ENCODE measurements at places on chromosomes 13 and 19. TPM values are rescaled to one million over a fixed set of nuclear protein-coding genes. Genes with fewer than 3 reads are reported as not detected.

GRCh38 chr19:19657397-19657783 lies 6.1 kb downstream of the ATP13A1 start:
- no peak for DNase-seq

GRCh38 chr13:39448834-39449233 lies 154.2 kb downstream of the LHFPL6 start:
- no peak for DNase-seq

- DNase-seq, result no peak
Measured at GRCh38 chr19:10191347-10191746, 3.4 kb downstream of the DNMT1 start.

DNA sequence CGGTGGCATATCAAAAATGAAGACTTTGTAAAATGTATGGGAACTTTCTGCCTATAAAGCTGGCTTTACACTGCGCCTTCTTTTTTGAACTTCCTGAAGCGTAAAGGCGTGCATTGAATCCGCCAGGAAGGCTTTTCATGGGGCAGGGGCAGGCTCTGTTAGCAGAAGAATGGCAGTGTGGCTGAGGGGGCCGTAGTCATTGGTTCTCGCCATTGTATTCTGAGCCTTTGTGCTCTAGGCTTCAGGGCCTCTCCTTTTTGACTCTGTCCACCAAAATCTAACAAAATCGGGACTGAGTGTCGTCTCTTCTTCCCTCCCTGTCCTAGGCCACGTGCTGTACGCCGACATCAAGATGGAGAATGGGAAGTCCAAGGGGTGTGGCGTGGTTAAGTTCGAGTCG lies 14.1 kb downstream of the PRAM1 start:
- DNase-seq, result no peak

DNA sequence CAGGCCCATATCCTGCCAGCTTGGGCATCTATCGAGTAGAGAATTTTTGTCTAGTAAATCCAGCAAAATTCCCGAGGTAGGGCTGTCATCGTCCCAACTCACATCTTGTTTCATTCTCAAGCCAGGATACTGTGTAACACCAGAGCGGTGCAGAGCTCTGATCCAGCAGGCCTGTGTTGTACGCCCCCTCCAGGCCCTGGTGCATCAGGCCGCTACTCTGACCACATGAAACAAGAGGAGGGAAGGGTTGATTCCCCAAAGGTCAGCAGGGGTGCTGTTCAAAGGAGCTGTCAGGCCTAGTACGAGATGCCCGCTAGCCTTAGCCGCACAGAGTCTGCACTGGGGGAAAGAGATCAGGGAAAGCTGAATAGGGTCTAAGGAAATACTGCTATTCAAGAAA lies 276.0 kb downstream of the SLC7A1 start:
- DNase-seq, result peak; percentile 2

- no peak for DNase-seq
Measured at GRCh38 chr19:3599776-3600187, 6.9 kb downstream of the TBXA2R start.

GRCh38 chr19:35217649-35217990 lies 10.9 kb downstream of the FAM187B start:
- no peak for DNase-seq

DNA sequence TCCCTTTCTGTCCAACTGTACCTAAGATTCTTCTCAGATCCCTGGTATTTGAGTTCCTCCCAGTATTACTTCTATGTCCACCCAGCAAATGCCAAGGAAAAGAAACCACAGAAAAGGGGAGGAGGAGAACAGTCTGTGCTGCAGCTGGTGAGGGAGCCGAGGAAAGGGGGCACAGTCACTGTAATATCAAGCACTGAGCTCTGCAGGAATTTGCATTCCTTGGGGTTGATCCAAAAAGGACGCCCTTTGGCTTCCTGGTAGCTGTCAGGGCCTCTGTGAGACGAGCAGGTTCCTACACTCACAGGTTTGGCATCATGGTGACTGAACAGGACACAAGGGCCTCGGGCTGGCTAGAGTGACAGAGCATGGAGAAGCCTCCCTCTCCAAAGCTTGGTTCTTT lies 273.4 kb downstream of the NHLRC3 start:
- DNase-seq, result peak; percentile 54

DNA sequence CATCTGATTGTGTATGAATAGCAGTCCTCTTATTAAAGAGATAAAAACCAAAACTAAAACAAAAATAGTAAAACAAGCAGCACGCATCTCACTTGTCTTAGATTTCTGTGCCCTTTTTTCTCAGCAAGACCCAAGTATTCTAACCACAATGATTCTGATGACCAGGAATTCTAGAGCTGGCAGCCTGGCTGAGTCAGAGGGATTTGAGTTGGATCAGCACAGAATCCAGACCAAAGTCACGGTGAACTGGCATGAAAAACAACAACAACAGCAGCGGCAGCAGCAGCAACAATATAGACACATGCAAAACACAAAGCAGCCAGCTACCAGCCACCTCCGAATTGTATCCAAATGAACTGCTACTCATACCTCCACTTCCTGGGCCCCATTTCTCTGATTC lies 360.5 kb downstream of the KCNRG start:
- DNase-seq, result peak; percentile 94

DNA sequence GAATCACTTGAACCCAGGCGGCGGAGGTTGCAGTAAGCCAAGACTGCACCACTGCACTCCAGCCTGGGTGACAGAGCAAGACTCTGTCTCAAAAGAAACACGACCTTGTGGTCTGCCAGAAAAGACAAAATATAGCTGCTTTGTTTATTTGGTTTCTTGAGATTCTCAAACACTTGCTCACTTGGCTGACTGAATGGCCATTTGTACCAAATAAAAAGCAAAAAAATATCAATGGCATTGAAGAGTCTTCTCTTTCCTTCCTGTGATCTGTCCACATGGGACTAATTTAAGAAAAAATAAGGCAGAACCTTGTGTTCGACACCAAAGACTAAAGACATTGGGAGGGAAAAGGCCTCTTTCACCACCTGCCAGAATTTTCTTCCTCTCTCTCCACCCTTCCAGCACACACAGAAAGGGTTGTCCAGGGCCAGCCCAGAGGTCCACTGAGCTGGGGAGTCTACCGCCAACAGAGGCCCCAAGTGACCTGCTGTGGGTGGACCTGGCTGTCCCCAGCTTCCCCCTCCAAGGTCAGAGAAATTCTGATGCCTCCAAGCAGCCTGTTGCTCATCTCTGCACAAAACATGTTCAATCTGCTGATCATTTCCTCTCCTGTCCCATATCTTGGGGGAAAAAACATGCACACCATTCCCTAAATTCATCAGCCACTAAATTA lies 5.9 kb downstream of the BRME1 start:
- no peak for DNase-seq

DNA sequence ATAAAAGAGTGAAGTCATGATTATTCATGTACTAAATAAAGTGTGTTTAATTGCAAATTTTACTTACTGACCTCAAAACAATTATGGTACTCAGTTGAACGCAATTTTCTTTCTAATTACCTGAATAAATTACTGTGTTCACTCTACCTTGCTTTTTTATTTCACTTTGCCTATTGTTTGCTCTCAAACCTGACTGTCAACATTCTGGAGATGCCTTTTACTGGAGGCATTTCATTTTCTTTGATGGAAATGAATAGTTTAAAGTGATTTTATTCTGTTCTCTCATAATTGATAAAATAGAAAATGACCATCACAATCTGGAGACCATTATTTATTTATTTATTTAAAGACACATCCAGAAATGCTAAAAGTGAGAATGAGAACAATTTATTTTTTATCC lies 811.5 kb upstream of the ATXN8OS start:
- DNase-seq, result no peak

DNA sequence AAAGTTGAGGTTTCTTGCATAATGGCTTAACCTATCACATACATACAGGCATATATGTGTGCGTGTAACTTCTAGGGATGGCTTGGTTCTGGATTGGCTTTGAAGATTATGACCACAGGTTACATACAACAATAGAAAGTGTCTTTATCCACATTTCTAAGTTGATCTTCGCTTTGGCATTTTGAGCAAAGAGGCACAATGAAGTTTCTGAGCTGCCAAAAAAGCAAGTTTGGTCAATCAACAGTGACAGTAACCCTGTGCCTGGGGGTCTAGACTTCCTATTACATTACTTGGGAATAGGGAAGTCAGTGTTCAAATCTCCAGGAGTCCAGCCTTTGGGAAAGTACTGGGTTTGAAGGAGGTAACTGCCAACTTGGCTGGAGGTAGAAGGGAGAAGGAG lies 3.1 kb upstream of the SOX1 start:
- DNase-seq, result no peak

DNA sequence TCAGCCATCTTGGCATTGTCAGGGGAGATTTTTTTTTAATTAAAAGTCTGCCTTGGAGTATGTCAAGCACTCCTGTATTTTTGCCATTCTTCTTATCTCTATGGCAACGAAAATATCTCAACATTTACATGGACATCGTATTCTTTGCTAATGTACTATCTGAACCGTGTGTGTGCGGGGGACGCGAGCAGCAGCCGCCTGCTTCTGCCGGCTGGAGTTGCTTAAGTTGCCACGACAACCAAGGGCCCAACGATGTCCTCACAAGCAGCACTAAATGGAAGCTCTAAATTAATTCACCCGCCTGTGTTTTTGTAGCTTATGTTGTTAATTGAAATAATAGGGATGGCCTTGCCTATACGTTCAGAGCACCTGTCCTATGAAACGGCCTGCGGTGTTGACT lies 309.5 kb downstream of the TEX29 start:
- no peak for DNase-seq

DNA sequence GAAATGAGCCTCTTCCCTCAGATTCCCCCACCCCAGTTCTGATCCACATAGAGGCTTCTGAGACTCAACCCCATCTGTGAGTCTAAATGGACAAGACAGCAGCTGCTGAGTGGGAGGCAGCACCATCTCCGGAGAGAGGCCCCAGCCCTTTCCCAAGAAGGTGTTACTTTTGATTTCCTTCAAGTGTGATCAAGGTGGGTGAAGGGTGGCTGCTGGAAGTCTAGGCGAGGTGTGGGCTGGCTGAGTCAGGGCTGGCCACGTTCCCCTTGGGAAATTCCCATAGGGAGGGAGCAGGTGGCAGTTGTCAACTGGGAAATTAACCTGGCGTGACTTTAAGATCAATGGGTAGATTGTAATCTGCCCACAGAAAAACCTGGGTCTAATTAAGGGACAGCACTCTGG lies 148.0 kb downstream of the FOXO1 start:
- DNase-seq, result no peak

DNA sequence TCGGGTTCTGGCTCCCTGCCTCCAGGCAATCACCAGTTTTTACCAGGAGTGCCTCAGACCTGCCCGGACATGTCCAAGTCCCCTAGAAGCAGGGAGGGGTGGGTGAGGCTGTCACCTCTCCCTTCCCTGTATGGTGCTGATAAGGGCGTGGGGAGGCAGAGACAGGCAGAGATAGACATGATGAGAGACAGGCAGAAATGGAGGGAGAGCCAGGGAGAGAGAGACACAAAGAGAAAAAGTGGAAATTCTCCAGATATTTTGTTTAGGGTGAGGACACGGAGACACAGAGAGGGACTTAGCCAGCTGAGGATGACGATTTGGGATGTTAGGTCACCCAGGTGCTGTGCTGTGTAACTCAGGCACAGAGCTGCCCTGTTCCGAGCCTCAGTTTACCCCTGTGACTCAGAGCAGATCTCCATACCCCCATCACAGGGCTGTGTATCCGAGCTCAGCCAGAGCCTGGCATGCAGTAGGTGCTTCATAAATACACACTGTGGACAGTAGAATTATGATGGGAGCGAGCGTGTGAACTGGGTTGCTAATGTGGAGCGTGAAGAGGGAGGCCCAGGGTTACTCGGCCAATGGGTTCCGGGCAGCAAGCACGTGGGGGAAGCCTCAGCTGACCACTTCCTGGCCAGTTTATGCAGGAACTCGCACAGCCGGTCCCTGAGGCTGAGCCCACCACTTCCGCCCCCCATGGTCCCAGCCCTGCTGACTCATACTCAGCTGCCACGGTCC lies 11.9 kb upstream of the GDF15 start:
- DNase-seq, result peak; percentile 99

DNA sequence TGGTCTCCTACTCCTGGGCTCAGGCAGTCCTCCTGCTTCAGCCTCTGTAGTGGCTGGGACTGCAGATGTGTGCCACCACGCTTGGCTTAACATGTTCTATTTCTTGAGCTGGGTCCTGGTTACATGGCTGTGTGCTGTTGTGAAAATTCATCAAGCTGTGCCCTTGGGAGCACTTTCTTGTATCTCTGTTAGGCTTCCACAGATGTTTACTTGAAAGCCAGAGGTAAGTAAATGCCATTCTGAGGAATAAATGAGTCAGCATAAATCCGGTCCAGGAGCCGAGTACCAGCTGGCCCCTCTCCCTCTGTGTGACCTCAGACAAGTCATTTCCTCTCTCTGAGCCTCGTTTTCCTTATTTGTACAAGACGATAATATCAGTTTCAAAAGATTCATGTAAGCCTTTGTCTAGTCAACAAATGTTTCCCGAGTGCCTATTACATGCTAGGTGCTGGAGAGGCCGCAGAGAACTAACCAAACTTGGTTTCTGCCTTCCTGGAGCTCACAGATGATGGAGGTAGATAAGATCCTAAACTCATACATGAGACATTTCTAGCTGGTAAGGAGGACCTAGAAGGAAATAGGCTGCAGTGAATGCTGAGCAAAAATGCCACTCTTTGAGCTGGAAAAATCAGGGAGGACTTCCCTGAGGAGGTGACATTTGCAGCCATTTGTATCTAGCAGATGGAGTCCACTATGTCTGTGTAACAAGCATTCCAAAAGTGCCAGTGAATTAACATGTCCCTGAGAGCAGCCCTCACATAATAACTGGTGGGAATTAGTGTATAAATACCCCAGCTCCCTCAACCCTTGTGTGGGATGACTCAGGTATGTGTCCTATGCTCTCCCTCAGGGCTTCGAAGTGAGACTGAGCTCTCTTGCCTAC lies 2.7 kb upstream of the RASAL3 start:
- DNase-seq, result peak; percentile 50

DNA sequence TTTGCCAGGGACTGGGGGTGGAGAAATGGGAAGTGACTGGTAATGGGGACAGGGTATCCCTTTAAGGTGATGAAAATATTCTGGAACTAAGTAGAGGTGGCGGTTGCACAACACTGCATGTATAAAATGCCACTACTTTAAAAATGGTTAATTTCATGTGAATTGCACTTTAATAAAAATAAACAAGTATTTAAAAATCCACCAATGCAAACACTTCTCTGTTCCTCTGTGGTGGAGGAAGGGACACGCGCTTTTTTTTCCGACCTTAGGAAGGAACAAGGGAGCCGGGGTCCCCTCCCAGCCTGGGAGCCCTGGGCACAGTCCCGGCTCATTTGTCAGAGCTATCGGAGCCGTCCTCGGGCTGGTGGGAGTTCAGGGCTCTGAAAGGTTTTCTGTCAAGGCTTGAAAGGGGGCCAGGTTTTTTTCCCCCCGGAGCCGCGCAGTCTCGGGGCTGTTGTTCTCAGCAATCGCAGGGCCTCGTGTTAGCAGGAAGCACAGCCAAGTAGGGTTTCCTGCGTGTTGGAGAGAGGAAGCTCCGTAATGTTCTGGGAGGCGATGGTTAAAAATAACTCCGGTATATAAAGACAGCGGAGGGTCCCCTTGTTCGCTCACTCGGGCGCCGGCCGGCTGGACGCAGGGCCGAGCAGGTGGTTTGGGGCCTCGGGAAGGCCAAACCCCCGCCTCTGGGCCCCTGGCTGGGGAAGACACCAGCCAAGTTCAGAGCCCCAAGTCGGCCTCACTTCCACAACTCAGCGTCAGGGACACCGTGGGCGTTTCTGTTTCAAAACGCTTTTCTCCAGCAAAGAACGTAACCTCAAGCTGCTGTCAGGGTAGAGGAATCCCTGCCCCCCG lies 41.2 kb upstream of the KLF2 start:
- peak; percentile 14 for DNase-seq

- DNase-seq, result no peak
Measured at GRCh38 chr13:85651440-85651839, 147.8 kb downstream of the SLITRK6 start.

Gene SPACA4
- not detected for total RNA-seq

Gene LILRA1
- not detected for total RNA-seq

Gene CNMD
- not detected for total RNA-seq

Gene USHBP1
- not detected for total RNA-seq

Gene GPR12
- not detected for total RNA-seq

Gene PRR12
- total RNA-seq, result 3.8 TPM

Gene S1PR4
- not detected for total RNA-seq
